ENCODE measurements at places on chromosomes 6 and 20.
A peak's percentile ranks its signal among the peaks of the same experiment; 100 is the strongest.

DNA sequence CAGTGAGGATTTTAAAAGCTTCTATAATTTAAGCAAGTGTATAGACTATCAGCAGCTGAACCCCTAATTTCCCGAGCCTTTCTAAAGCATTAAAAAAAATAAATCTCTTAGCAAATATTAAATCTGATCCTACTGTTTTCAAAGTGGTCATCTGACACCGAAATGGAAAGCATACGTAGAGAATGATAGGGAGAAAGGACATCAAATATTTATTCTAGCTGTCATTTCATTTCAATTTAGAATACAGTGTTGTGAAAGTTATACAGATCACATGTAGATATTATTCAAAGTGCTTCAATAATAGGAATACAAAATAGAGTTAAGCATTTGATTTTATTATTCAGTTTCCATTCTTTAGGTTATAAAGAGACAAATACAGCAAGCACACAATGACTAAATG is 61.9 kb upstream of the PKIB start:
- no peak for DNase-seq

DNA sequence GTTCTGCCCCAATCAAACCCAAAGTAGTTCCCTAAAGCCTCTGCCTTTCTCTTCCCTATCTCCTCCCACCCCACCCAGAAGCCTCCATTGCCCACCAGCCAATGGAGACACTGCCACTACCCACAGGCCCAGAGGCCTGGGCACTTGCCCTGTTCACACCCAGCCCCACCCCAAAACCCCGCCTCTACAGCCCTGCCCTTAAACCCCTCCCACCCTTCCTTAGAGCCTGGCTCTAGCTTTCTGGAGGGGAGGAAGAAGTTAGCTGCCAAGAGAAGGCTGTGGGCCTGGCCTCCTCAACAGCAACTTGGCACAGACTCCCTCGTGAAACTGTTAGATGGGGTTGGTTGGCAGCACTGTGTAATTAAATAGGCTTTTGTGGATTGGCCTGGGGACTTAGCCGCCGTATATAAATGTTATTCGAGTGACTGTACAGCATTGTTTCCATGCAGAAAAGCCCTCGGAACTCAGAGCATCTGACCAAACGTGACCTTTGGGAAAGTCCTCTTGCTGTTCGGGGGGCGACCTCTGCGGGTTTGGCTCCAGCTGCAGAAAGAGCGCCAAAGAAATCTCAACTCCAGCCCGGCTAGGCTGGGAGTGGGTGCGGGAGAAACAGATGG is 31.4 kb downstream of the COL11A2 start:
- no peak for DNase-seq

GRCh38 chr6:134720353-134721059 is 229.4 kb downstream of the ALDH8A1 start:
- DNase-seq, result no peak

GRCh38 chr6:3565291-3565690 is 108.4 kb upstream of the SLC22A23 start:
- no peak for DNase-seq

GRCh38 chr20:50346374-50347283 is 156.0 kb downstream of the CEBPB start:
- no peak for DNase-seq

DNA sequence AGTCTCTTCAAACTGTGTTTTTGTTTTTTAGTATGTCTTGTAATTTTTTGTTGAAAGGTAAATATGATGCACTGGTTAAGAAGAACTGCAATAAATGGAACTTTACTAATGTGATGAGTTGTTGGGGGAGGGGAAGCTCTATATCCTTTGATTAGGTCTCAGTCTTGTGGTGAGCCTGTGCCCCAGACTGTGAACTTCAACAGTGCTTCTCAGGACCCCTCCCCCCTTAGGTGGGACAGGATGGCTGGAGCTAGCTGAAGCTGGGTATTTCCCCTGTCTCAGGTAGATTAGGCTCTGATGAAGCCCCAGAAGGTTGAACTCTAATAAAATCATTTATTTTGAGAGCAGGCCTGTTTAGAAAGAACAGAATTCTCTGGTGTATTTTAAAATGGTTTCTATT is 31.4 kb upstream of the TASP1 start:
- DNase-seq, result no peak

DNA sequence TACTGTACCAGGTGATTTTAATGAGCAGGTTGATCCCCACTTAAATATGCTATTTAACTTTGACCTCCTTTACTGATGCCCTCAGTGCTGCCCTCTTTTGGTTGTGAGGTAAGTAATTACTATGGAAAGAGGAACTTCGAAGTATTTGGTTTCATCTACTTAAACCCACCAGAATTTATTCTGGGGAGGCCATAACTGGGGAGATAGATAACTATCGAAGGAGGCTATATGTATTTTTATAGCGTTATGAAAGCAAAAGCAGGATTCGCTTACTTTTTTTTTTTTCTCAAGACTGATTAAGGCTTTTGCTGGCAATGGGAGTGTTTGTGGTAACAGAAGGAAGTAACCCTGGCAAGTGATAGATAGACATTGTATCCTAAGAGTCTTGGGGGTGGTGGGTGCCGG is 168.9 kb upstream of the CENPW start:
- peak; percentile 45 for DNase-seq

DNA sequence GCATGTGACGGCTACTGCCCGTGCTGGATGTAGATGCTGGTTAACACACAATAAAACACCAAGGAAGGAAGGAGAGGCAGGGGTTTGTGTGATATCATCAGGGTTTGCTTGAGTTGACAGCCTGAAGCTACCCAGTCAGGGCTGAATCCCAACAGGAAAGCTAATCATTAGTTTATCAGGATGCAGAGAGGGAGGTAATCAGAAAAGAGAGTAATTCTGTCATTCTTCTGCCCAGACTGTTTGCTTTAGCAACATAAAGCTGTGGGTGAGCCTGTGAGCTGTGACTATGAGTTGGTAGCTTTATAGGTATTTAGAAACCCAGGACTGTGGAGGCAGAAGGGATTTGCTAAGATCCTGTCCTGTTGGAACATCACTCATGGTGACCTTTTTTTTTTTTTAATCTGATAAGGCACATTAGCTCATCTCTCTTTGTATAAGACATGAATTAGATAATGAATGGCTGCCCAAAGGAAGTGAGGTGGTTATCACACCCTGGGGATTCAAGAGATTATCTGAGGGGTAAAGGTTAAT is 79.3 kb downstream of the CAP2 start:
- peak; percentile 38 for DNase-seq

DNA sequence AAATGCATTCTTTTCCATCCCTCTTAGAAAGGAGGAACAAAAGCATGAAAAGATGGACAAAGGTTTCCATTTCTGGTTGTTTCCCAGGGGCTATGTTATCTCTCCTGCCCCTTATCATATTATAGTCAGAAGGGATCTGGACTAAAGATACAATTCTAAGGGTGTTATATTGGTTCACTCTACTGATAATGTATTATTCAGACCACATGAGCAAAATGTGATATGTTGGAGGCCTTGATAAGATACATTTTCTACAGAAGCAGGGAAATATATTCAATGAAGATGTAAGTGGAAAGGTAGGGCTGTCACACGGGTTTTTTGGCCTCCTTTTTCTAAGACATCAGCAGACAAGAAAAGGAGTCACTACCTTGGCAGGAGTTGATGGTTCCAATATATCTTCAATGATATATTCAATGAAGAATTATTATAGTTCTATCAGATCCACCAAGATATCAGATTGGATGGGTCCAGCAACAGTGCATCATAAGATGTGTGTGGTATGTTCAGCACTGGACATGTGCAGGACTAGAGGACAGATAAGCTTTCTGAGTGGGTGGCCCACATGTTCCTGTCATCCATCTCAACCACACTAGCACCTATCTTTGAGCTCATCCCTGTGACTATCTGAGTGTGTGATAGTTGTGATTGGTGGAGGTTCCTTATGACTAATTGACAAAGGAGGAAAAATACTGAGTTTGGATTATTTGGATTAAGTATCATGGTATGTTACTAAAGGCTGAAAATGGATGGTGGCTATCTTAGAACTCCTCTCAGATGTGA is 5.7 kb upstream of the ZKSCAN3 start:
- no peak for DNase-seq

GRCh38 chr6:42512579-42512978 is 51.2 kb upstream of the UBR2 start:
- no peak for DNase-seq
